Stimulated activated CD4-positive, alpha-beta T cell treated with anti-CD3 and anti-CD28 coated beads, Interleukin-4, amount 100 ng/mL, for 1 hour (primary cell): ENCODE measurements at places on chromosomes 3 and 15.

GRCh38 chr3:51974963-51975851, at the start of gene ABHD14A:
Gene ABHD14A, plus strand, starts transcription at chr3:51975064. Its CDS starts 72 bp downstream, at chr3:51975136.
- peak; percentile 70 for DNase-seq

- no peak for DNase-seq
These were observed 35.4 kb downstream of the PRR20G start for GRCh38 chr3:127252446-127252845.

GRCh38 chr3:172591876-172592771, 68.9 kb upstream of the TNFSF10 start:
- DNase-seq, result peak; percentile 70

GRCh38 chr3:150911771-150912170, 6.5 kb upstream of the MINDY4B start:
- no peak for DNase-seq

- no peak for DNase-seq
These were observed 89.7 kb downstream of the CRTC3 start for GRCh38 chr15:90619468-90619867.

- DNase-seq, result no peak
These were observed 29.6 kb downstream of the ADCY5 start for GRCh38 chr3:123419181-123419849.

GRCh38 chr3:25594007-25594502, 70.7 kb downstream of the TOP2B start:
- no peak for DNase-seq

DNA sequence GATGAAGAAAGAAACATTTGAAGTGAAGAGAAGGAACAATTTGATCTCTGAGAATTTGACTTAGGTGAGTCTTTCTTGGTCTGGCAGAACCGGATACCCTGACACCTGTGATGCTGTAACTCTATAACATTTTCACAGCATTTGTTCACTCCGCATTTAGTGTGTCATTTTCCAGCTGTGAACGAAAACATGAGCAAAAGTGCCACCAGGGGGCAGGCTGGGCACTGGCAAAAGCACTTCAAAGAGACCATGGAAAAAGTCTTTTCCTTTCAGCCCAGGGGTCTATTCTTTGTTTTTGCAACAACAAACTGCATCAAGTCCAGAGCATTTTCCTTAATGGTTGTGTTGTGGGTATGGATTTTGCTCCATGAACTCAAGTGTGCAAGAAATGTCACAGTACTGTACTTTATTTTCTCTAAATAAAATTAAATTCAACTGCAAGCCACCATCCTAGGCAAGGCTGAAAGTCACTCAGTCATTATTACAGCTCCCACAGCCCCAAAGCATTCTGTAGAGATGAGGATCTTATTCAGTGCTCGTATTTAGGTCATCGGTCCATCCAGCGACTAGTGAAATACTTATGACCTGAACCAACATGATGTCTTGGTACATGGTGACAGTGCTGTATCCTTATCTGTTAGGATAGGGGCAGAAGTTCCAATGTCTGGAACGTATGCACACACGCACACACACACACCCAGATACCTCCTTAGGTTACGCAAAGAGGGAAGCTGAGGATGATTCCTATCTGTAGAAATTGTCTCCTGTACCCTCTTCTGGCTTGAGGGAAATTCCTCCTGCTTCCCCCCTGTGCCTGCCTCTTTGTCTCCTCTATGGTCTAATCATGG, 125.5 kb downstream of the GADL1 start:
- peak; percentile 75 for DNase-seq

DNA sequence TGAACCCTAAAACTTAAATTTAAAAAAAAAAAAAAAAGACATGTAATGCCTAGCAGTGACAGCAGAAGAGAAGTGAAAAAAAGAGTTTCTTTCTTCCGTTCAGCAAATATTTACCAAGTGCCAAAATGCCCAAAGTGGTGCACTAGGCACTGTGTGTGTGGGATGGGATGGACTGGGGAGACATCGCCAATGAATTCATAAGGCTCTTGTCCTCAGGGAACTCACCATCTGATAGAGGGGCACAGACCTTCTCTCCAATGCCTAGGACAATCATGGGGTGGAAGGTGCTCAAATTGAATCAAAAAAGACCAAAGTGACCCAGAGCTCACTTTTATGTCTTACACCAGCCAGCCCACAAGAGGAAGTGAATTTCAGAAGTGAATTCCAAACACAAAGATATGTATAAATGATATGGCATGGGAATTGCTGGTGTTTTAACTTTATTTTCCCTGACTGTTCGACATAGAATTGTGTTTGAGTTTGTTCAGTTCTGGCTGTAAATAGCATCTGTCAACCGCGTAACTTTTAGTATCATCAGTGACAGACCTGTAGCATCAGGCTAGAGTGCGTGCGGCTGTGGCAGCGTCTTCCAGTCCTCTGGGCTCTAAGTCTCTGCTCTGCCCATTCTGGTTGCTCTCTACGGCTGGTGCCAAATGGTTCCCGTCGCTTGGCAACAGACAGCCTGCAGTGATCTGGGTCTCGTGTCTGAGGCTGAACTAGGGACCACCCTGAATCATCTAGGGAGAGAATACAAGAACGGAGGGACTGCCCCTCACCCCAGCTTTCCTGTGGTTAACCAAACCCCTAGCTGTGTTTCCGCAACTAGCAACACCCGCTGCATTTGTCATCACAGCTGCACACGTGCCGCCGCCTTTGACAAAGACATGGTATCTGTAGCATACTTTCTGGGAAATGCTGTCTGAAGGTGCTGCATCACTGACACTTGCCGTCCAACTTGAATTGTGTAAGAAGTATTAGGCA, 154.0 kb upstream of the THBS1 start:
- DNase-seq, result peak; percentile 69

DNA sequence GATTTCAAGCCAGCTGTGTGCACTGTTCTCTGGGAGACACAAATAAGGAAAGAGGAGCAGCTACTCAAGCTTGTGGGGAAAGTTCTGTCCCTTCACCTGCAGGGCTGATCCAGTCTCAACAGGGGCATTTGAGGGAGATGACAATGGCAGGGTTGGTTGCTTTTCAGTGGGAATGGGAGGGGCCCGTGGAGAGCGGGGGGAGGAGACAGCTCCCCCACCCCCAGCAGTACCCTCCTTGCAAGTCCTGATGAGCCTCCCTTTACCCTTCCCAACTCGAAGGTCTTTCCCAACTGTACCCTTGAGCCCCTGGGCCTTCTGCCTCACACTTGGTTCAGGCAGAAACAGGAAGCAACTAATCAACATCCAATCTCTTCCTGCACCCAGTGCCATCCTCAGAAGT, 71.8 kb upstream of the SNRPA1 start:
- DNase-seq, result no peak

GRCh38 chr15:94670438-94671034, 439.2 kb downstream of the MCTP2 start:
- DNase-seq, result no peak

- no peak for DNase-seq
These were observed 17.1 kb downstream of the MAGEF1 start for GRCh38 chr3:184694716-184695115.

- no peak for DNase-seq
These were observed 166.2 kb downstream of the ADAMTS17 start for GRCh38 chr15:100175406-100176114.

GRCh38 chr15:92681141-92681631, 25.6 kb upstream of the FAM174B start:
- no peak for DNase-seq
